Type B pancreatic cell (in vitro differentiated cells): ENCODE measurements at places on chromosomes 12 and 14. TPM values are rescaled to one million over a fixed set of nuclear protein-coding genes. Genes with fewer than 3 reads are reported as not detected.

DNA sequence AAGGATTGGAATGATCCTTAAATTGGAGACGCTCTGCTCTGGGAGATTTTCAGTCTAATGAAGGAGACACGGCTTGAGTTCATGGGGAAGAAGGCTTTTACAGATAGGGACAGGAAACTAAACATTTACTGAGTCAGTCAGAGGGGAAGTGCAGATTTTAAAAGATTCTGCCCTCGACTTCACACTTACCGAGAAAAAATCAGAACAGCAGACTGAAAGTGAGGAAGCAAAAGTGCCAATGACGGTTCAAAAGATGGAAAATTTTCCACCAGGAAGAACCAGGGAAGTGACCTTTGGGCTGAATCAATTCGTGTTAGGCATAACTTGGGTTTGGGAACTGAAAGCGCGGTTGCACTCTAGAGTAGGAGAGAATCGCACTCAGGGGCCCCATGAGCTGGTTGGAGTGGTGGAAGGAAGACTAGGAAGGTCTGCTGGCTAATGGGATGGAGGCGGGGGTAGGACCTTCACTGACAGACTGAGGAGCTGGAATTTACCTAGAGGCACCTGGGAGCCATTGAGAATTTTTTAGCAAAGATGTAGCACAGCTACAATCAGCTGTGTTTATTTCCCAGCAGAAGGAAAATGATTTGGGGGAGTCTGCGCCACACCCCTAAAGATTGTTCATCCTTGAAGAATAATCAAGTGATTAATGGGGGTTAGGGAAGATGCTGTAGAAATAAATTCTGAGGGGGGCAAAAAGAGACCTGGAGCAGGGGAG is 1.2 kb downstream of the KCNK13 start:
- H3K36me3 ChIP-seq = no peaks in the 10 kb centered on the region
- H3K4me1 ChIP-seq = peaks cover 6% of the 10 kb centered on the region
- peak overlapping the region; percentile 91 for H3K4me3 ChIP-seq
- DNase-seq = no peak
- H3K27ac ChIP-seq = no peak overlapping the region

DNA sequence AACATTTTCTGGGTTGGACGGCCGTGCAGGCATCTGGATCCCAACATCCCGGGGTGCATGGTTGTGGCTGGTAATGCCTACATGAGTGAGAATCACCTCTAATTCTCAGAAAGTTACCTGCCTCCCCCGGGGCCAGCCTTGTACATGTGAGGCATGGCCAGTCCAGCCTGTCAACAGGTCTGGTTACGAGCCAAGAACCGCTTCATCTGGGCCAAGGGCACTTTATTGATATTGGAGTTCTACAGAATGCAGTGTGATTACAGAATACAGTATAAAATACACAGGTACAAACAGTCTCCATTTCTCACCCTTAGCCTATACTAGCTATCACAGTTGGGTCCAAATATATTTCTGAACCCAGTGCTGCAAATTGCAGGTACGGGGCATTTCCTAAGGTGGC is 84.9 kb upstream of the EVL start:
- peaks cover 29% of the 10 kb centered on the region for H3K4me1 ChIP-seq
- H3K27me3 ChIP-seq = no peaks in the 10 kb centered on the region
- H3K36me3 ChIP-seq = peaks cover 17% of the 10 kb centered on the region
- no peak overlapping the region for H3K4me3 ChIP-seq
- DNase-seq = no peak

DNA sequence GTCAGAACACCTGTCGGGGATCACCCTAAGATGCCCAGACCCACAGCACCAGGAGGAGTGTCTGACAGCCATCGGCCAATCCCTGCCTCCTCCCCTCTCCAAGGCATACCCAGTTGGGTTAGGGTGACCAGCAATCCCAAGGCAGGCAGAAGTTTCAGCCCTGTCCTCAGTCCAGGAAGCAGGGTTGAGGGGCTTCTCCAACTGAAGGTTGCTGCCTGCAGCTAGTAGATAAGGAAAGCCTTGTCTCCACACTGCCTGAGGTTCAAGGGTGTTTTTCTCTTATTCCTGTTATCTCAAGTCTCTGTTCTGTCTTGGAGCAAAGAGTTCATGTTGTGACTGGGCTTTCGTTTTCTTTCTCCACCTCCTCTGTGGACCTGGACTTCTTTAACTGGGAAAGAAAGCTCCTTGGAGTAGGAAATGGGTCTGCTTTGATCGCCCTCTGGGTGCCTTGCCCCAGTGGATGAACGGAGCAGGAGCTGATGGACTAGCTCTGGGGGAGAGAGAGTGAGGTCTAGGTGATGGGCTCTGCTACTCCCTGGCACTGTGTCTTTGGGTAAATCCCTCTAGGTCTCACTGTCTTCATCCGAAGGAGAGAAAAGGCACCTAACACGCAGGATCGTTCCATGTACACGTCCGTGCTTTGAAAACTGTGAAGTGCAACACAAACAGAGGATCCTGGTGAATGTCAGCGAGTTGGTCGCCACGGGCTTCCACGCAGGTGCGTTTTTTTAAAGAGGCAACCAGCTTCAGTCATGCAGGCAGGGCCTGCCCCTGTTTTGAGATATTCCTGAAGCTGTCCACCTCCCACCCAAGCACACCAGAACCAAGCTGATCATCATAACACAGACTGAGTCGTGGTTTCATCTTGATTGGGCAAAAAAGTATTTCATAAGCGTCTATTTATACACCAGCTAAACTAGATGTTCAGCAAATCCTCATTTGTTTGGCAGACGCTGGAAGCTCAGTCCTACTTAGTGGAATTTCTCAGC is 52.5 kb upstream of the FOXN3 start:
- no peaks in the 10 kb centered on the region for H3K27me3 ChIP-seq
- no peak for DNase-seq
- H3K4me1 ChIP-seq = no peaks in the 10 kb centered on the region
- no peak overlapping the region for H3K27ac ChIP-seq
- H3K36me3 ChIP-seq = no peaks in the 10 kb centered on the region

DNA sequence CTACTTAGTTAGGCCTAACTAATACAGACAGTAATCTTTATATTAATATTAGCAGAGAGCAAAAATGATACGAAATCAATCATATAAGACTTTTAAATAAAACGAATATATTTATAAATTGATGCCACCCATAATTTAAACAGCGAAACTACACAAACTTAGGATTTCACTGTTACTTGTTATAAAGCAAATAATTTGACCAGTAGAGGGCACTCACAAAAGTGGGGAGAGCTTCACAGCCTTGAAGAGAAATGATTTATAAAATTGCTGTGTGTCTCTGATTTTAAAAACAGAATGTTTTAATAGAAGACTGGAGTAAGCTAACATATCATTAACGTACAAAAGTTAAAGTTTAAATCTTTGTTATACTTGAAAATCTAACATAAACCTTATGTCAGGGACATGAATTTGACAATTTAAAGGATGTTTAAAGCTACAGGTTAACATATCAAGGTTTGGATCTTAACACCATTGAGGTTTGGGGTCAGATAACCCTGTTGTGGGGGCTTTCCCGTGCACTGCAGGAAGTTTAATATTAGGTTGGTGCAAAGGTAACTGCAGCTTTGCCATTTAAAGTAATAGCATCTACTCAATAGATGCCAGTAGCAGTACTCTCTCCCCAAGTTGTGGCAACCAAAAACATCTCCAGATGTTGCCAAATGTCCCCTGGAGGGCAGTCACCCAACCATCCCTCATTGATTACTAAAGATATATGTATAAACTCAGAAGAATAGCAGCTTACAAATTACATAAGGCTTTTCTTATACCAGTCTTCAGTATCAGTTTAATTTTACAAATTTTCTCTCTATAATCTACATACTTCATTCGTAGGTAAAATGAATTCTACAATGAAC is 9.3 kb downstream of the KRAS start:
- no peaks in the 10 kb centered on the region for H3K4me1 ChIP-seq
- no peak for DNase-seq
- no peak overlapping the region for H3K27ac ChIP-seq
- H3K27me3 ChIP-seq = no peaks in the 10 kb centered on the region

GRCh38 chr12:85006206-85006605 is 29.9 kb downstream of the TSPAN19 start:
- H3K36me3 ChIP-seq = no peaks in the 10 kb centered on the region
- no peak overlapping the region for H3K27ac ChIP-seq
- no peak overlapping the region for H3K4me3 ChIP-seq

GRCh38 chr12:132569856-132570480 is 40.4 kb downstream of the LRCOL1 start:
- peaks cover 8% of the 10 kb centered on the region for H3K4me1 ChIP-seq
- H3K36me3 ChIP-seq = no peaks in the 10 kb centered on the region
- no peaks in the 10 kb centered on the region for H3K27me3 ChIP-seq
- DNase-seq = no peak
- H3K27ac ChIP-seq = no peak overlapping the region

The CISTR gene
- total RNA-seq = not detected in 2 replicates

The CCDC88C gene
- 24.4 and 39.3 TPM in 2 replicates for total RNA-seq

GRCh38 chr14:100126401-100126800 is 33.0 kb downstream of the DEGS2 start:
- DNase-seq = no peak
- H3K4me1 ChIP-seq = peaks cover 10% of the 10 kb centered on the region
- peaks cover 10% of the 10 kb centered on the region for H3K36me3 ChIP-seq

The RNASE1 gene
- total RNA-seq = 476 and 793 TPM in 2 replicates

- H3K27me3 ChIP-seq = peaks cover 4% of the 10 kb centered on the region
- no peaks in the 10 kb centered on the region for H3K4me1 ChIP-seq
- H3K4me3 ChIP-seq = no peak overlapping the region
- H3K36me3 ChIP-seq = peaks cover 10% of the 10 kb centered on the region
- peak overlapping the region; percentile 41 for H3K27ac ChIP-seq
Observed at GRCh38 chr12:558580-558979, 98.8 kb downstream of the B4GALNT3 start.

DNA sequence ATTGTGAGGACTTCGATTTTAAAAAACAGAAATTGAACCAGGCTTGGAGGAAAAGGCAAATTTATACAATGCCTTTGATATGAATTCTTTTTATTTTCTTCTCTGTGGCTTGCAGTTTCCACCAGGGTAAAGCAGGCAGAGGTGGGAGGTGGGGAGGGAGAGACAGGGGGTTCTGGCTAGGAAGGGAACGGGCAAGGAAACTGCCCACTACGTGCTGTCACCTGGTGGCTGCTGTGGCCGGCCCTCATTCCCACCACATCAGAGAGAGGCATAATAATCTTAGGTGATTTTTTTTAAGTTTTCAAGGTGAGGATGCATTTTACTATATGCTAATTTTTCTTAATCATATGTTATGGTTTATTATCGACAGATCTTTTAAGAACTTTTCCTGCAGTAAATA is 145.8 kb downstream of the CACNA1C start:
- H3K27me3 ChIP-seq = peaks cover 18% of the 10 kb centered on the region
- no peak overlapping the region for H3K4me3 ChIP-seq
- no peak for DNase-seq
- no peaks in the 10 kb centered on the region for H3K36me3 ChIP-seq
- peaks cover 8% of the 10 kb centered on the region for H3K4me1 ChIP-seq

The SLC7A8 gene
- total RNA-seq = 56.1 and 56.7 TPM in 2 replicates

DNA sequence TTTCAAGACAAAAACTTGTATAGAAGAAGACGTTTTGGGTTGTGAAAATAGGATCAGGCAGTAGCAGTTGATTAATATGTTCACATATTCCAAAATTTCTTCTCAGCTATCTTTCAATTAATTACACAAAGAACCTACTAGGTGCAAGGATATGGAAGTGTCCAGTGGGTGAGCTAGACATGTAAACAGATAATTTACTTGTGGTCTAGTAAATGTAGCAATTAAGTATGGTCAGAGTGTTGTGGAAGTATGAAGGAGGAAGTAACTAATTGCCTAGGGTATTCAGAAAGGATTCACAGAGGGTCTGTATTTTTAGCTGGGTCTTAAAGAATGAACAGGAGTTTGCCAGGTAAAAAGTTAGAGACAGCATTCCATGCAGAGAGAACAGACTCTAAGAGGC is 5.9 kb downstream of the GOLGA5 start:
- peaks cover 29% of the 10 kb centered on the region for H3K4me1 ChIP-seq
- peaks cover 28% of the 10 kb centered on the region for H3K36me3 ChIP-seq
- no peaks in the 10 kb centered on the region for H3K27me3 ChIP-seq

DNA sequence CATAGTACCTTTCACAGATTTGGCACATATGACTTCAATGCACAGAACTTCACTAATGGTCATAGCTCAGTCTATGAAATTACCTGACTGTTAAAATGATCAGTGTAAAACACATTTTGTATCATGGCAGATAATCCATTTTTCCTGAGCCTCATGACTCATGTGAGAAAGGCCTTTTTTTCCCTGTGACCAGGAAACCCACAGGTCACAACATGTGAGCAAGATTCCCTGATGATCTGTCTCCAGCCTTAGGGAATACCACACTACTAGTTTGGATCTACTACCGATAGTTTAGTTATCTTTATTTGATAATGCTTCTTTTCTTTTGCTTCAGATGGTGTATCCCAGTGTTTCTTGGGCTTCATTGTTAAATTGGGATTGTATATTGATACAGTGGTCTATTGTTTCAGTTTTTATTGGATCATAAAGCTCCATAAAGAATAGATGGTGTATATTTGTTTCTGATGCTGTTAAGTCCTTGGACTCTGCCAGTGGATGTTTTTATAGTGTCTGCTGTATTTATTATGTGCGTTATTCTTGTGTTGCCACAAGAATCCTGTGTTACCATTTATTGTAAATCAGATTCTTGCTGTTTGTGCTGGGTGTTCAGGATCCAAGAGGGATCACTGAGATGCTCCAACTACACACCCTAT is 248.7 kb upstream of the PELI2 start:
- no peaks in the 10 kb centered on the region for H3K27me3 ChIP-seq
- no peak overlapping the region for H3K27ac ChIP-seq
- no peaks in the 10 kb centered on the region for H3K36me3 ChIP-seq
- no peaks in the 10 kb centered on the region for H3K4me1 ChIP-seq
- no peak for DNase-seq

GRCh38 chr14:80465546-80466220 is 254.4 kb upstream of the DIO2 start:
- no peak overlapping the region for H3K4me3 ChIP-seq
- DNase-seq = no peak
- no peaks in the 10 kb centered on the region for H3K27me3 ChIP-seq
- H3K36me3 ChIP-seq = no peaks in the 10 kb centered on the region
- no peak overlapping the region for H3K27ac ChIP-seq

The TAS2R14 gene
- 2.7 and 2.8 TPM in 2 replicates for total RNA-seq

DNA sequence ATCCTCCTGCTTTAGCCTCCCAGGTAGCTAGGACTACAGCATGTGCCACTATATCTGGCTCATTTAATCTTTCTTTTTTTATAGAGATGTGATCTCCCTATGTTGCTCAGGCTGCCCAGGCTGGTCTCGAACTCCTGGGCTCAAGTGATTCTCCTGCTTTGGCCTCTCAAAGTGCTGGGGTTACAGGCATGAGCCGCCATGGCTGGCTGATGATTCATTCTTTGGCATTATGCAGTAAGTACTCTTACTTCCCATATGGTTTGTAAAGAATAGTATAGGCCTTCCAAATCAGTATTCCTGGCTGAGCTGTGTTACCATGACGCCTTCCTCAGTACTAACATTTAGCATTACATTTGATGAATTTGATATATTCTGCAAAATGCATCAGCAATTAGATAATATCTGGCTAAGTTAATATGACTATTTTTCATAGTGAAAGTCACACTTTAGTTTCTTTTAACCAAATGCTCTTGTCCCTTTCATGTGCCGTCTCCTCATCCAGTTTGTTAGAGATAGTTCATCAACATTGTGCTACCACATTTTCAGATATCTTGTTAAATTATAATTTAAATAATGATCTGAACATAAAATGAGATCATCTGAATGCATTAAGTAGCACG is 3.2 kb upstream of the MIA2 start:
- no peak overlapping the region for H3K4me3 ChIP-seq
- H3K27ac ChIP-seq = no peak overlapping the region
- H3K27me3 ChIP-seq = no peaks in the 10 kb centered on the region
- DNase-seq = no peak
